ENCODE measurements at places on chromosomes 1 and 21. TPM values are rescaled to one million over a fixed set of nuclear protein-coding genes. Genes with fewer than 3 reads are reported as not detected.

Gene OR2T33
- not detected for total RNA-seq

Gene MUL1
- 23.3 TPM for total RNA-seq

Gene PPIH
- 95.9 TPM for total RNA-seq

Gene USH2A
- total RNA-seq: not detected

Gene FCN3
- total RNA-seq: not detected

Gene LCE3D
- total RNA-seq: not detected

Gene SCNM1
- 86.3 TPM for total RNA-seq

Gene TOR1AIP2
- total RNA-seq: 71.6 TPM

Gene KLHDC9
- 0.49 TPM for total RNA-seq

Gene FGR
- total RNA-seq: 1.6 TPM

Gene RAD54L
- 50.7 TPM for total RNA-seq

Gene KRTAP11-1
- total RNA-seq: not detected

Gene GFI1
- total RNA-seq: 70.9 TPM

Gene GPR3
- 3.9 TPM for total RNA-seq

Gene EVI5
- total RNA-seq: 27.7 TPM

Gene RBM11
- 1.9 TPM for total RNA-seq

Gene SPATA46
- not detected for total RNA-seq

Gene OLFML2B
- total RNA-seq: 0.22 TPM

Gene AMY1C
- total RNA-seq: not detected

Gene AGMAT
- total RNA-seq: 18.5 TPM

Gene ASTN1
- not detected for total RNA-seq

Gene APCS
- total RNA-seq: not detected

Gene OR2T2
- total RNA-seq: not detected

Gene BSND
- not detected for total RNA-seq

Gene ELF3
- 0.11 TPM for total RNA-seq

Gene TNFRSF8
- 1.9 TPM for total RNA-seq

Gene SAMD13
- total RNA-seq: 0.39 TPM

Gene PLK3
- total RNA-seq: 104 TPM

Gene HEYL
- total RNA-seq: 0.09 TPM

Gene ADORA1
- total RNA-seq: not detected

Gene FCER1A
- not detected for total RNA-seq

Gene CD5L
- not detected for total RNA-seq

Gene OR2M2
- not detected for total RNA-seq

Gene ATP1A4
- total RNA-seq: not detected

Gene SEC16B
- not detected for total RNA-seq

Gene TAF5L
- total RNA-seq: 31.7 TPM

Gene S100A8
- total RNA-seq: not detected

Gene RUNX1
- 40.3 TPM for total RNA-seq

Gene KIF21B
- total RNA-seq: 37.5 TPM

Gene NEK2
- 14.8 TPM for total RNA-seq

Gene SHE
- total RNA-seq: not detected

Gene DNAH14
- 0.26 TPM for total RNA-seq

Gene RNF223
- not detected for total RNA-seq

Gene KRTAP10-3
- not detected for total RNA-seq

Gene TMPRSS3
- 19.6 TPM for total RNA-seq

Gene EFCAB14
- 43.5 TPM for total RNA-seq

Gene PALMD
- total RNA-seq: not detected

Gene ITPKB
- 37.7 TPM for total RNA-seq

Gene SPATA17
- total RNA-seq: not detected

Gene B3GALT2
- total RNA-seq: 2.4 TPM

Gene TNNT2
- not detected for total RNA-seq

Gene FAM229A
- 4.4 TPM for total RNA-seq

All from CD8-positive, alpha-beta memory T cell (primary cell).